ENCODE measurements at places on chromosomes 11 and 22.

- no peak for DNase-seq
These were observed 74.0 kb downstream of the ADAMTS15 start for GRCh38 chr11:130522284-130522961.

DNA sequence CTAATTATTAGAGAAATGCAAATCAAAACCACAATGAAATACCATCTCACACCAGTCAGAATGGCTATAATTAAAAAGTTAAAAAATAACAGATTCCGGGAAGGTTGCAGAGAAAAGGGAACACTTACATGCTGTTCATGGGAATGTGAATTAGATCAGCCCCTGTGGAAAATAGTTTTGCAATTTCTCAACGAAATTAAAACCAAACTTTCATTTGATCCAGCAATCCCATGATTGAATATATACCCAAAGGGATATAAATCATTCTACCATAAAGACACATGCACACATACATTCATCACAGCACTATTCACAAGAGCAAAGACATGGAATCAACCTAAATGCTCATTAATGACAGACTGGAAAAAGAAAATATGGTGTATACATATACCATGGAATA, 32.5 kb downstream of the NOX4 start:
- no peak for DNase-seq

DNA sequence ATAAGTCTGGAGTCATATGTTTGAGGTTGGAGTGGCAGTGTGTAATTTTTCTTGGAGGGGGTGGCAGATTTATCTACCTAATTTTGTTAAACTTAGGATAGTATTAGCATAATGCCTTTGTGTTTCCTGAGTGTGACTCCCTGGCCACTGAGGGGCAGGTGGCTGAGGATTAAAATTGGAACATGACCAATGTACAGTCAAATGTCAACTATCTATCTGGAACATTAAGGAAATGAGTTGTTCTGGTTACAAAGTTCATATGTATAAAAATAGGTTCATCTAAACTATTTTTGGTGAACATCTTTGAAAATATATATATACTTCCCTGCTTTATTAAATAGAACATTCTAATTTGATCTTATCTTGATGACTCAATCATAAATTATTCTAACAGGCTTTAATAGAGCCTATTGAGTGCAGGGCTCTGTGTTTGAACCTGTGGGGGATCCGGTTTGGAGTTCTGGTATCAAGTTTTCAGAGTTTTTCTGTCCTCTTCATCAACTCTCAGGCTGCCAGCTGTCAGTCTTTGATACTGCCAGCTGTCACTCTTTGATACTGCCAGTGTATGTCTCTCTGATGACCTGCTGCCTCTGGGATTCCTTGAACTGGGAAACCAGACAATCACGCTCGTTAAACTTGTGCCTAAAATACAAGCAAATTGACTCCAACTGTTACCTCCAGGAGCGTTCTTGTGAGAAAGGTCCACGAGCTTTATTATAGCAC, 309.6 kb downstream of the METTL15 start:
- no peak for DNase-seq

DNA sequence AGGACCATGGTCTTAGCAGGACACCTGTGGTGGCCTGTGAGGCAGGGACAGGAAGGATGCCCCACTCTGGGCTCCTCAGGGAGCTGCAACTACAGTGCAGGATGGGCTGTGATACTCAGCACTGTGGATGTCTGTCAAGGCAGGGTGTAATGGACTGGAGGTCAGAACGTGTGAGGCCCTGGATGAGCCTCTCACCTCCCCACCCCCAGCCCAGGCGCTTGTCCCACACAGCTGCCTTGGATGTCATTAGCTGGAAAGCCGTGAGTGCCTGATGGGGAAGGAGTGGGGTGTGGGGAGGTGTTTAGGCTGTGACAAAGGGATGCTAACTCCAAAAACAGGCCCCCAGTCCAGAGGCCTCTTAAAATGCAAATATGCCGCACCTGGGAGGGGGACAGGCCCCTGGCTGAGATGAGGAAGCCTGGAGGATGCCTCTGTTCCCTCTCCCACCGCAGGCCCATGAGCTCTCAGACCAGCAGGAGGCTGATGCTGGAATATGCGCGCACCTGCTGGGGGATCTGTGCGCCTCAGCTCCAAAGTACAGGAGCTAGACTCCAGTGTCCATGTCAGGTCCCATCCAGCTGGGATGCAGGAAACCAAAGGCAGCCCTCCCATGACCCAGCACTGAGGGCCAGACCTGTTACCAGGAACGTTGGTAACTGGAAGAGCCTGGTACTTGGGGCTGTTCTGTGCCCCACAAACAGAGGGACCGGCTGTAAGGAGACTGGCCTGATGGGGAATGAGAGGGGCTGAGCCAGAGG, 25.1 kb downstream of the RSPH14 start:
- DNase-seq, result no peak

DNA sequence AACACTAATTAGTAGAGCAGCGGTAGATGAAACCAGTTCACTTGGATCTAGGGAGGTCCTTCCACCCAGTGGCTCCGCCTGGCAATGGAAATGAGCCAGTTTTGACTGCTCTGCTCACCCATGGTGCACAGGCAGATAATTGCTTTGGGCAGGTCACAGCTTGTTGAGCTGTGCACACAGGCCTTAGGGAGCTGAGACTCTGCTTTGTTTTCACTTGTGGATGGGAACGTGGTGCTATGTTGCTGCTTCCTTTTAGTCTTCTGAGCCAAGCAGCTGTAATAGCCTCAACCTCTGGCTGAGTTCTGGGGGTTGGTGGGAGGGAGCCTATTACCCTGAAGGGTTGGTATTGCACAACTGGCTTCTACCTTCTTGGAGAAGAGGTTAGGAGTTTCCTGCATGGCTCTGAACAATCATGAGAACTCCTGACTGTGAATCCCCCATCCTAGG, 262.3 kb upstream of the MTNR1B start:
- no peak for DNase-seq
